AG09309 (cell line): ENCODE measurements at places on chromosomes 12 and 14.

- DNase-seq, result peak; percentile 99
Observed at GRCh38 chr12:26274441-26275312, 79.3 kb downstream of the SSPN start.

- DNase-seq, result no peak
Observed at GRCh38 chr14:72892879-72893635, 844 bp downstream of the DPF3 start.

DNA sequence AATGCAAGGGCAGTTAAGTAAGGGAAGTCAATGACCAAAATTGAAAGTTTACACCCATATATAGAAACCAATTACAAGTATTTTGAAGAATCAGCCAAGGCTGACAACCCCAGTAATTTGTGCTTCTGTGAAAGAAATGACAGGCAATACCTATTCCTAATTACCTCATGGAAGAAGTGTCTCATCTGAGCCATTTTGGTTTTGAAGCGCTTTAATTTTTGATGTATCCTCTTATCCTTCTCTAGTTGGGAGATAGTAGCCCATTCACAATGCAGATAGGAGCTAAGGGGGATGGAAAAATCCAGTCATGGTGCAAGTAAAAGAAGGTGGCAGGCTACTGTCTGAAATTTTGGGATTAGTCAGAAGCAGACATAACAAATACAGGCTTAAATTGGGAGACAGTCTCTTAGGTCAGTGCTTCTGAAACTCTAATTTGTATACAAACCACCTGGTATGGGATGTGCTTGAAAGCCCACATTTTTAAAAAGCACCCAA, 30.4 kb upstream of the SUPT16H start:
- DNase-seq, result no peak

DNA sequence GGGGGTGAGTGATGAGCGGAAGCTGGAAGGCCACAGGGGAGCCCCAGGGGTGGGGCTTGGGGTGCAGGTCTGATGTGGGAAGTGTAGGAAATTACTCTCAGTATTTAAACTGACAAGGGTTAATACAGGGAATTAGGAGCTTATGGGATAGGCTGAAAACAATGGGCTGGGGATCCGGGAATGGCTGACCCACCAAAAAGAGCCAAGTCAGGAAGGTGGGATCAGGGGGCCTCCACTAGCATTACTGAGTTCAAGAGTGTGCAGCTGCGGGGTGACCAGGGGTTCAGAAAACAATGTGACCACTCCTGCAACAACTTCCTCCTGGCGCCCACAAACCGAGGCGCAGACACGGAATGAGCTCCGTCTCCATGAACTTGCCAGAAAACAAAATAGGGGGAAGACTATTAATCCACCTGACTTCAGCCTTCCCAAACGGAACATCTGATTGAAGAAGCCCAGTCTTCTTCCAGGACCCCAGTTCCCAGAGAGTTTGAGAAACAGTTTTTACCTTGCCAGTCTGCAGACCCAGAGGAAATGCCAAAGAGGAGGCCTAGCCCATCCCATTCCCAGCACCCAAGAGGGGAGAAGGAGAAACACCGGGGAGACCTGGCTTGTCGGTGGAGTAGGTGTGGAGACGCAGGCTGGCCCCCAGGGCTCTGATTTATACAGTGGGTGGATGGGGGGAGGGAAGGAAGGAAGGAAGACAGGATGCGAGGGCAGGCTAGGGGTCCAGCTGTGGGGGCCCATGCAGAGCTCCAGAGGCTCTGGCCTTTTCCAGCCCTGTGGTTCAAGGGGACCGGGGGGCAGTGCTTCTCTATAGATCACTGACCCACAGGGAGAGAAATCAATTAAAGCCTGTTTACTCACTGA, 16.5 kb upstream of the YY1 start:
- DNase-seq, result no peak

DNA sequence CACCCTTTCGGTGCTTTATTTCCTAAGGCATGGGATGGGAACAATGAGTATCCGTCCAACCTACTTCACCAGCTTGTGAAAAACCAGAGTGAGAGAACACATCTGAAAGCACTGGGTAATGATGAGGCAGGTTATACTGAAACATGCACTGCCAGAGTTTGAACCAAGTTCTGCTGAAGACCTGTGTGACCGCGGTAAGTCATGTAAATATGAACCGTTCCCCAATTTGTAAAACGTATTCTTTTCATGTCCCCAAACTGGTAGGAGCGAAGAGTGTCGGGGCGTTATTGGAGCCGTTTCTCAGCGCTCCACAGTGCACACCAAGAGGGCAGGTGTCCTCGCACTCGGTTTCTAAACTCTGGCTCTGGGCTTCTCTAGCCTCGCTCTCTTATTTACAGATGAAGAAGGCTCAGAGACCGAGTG, 788 bp upstream of the NGDN start:
- DNase-seq, result no peak

DNA sequence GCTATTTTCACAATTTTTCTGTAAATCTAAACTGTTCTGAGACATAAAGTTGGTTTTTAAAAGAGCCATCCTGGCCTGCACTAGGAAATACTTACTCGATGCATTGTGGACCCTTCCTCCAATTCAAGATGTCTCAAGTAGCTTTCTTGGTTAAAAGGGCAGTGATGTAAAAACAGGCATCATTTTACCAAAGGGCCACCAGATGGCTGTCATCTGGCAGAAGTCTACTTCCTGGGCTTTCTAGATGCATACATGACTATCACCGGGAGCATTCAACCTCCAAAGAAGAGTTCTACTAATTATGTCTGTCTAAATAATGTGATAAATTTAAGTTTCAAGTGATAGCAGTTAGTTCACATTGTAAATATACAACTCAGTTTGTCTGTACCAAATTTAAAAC, 96.8 kb upstream of the FRMD6 start:
- DNase-seq, result no peak

DNA sequence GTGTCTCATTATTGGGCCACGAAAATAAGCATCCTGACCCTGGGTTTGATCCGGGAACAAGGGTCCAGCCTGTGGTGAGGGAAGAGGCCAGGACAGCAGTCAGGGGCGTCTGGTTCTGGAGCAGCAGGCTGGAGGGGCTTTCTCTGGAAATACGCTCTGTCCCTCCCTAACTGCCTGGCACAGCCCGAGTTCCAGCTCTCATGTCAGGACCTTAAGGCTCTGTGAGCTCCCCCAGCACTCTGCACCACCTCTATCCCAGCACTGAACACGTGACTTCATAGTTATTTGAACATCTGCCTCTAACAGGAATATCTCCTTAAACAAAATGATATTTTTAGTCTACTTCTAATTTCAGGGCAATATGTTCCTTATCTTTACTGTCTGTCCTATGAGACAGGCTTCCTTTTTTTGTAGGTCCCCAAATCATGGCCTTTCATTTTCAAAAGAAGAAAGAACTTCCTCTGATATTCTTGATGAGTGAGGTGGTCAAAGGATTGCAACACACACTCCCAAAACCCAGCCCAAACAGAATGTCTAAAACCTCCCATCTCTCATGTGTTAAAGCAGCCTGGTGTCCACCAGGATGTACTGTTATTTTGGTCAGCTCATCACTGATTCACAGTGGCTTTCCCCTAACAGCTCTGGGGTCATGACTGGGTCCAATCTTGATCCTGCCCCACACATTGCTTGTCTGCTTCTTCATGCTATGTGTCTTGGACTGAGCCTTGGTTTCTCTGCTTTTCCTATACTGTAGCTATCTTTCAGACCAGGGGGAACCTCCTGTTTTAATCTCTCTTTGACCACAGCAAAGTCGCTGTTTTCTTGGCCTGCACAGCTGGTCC, 9.7 kb downstream of the AQP6 start:
- no peak for DNase-seq

DNA sequence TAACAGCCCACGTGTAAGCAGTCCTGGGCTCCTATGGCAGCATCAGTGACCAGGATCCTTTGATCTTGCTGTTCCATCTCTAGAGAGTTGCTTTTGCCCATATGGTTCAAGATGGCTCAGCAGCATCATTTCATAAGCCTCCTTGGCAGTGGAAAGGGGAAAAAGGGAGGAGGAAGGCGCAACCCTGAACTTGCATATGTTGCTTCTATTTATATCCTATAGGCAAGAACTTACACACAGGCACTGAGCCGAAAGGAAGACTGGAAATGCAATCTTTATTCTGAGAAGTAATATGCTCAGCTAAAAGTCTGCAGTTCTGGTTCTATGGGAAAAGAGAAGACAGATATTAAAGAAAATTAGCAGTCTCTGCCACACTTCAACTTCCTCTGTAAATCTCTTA, 167.7 kb upstream of the PLXNC1 start:
- DNase-seq, result no peak

GRCh38 chr12:32000373-32001005, 41.3 kb downstream of the RESF1 start:
- no peak for DNase-seq

DNA sequence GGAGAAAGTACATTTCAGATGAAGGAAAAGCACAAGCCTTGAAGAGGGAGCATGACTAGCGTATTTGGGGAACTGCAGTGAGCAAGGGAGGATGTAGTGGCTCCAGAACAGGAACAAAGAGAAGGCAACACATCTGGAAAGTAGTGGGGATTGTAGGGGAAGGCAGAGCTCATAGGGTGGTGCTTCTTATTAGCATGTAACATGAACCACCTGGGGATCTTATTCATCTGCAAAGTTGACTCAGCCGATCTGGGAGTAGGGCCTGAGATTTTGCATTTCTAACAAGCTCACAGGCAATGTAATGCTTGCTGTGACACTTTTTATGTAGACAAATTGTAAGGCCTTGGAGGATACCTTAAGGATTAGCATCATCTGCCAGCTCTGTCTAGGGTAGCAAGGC, 447.3 kb downstream of the NELL2 start:
- DNase-seq, result no peak

GRCh38 chr12:67354322-67354721, 85.2 kb downstream of the CAND1 start:
- no peak for DNase-seq

GRCh38 chr12:106914796-106915634, 40.7 kb upstream of the TMEM263 start:
- DNase-seq, result no peak

GRCh38 chr12:116319898-116320621, 42.6 kb upstream of the MED13L start:
- DNase-seq, result peak; percentile 95

- no peak for DNase-seq
Observed at GRCh38 chr12:28936221-28936620, 212.9 kb upstream of the FAR2 start.

DNA sequence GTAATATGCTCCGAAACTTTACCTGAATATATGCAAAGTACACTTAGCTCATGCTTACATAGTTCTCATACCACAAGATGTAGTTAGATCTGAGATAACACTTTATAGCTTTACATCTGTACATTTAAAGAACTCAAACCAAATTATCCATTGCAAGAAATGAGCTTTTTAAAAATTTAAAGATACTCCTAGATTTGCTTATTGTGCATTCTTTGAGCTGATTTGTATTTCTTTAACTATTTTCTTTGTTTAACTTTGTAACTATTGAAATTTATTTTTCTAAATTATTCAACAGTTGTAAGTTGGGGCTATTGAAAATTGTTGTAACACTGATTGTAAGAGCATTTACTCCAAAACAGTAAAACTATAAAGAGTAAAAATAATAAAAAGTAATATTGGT, 340.2 kb upstream of the NOVA1 start:
- DNase-seq, result no peak

DNA sequence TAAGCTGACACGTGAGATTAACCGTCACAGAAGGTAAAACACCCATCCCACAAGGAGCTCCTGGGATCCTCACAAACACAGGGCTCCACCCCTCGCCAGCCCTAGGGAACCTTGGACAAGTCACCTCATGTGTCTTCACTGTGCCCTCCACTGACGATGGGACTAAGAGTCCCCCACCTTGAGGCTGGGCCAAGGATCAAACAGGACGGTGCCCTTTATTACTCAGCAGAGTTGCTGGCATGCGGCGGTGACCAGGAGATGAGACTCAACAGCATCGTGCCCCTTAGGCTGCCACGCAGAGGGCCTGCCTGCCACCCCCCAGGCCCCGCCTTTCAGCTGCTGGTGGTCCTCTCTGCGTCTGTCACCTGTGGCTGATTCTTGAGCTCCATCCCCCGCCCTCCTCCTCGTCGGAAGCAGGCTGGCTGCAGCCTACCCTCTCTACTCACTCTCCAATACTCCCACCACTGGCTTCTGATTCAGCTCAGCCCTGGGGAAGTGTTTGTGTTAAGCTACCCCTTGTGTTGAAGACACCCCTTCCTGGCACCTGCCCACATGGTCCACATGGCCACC, 105.2 kb downstream of the DICER1 start:
- no peak for DNase-seq

- no peak for DNase-seq
Observed at GRCh38 chr12:94205822-94206221, 57.4 kb downstream of the PLXNC1 start.

GRCh38 chr12:96400631-96401075, 414 bp upstream of the CDK17 start:
- no peak for DNase-seq

DNA sequence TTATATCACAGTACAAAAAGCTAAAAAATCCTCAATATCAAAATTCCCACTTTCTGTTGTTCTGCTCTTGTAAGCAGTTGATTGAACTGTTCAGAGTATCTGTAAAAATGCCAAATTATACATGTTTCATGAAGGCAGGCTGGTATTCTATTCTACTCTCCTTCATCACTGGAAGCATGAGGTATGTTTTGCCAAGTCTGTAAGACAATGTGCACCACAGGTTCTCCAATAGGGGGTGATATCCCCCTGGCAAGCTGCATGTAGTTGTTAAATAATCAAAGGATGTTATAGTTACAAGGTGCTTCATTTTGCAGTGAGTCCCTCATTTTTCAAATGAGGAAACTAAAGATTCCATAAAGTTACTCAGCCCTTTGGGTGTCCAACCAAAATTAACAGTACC, 15.1 kb upstream of the NEK9 start:
- no peak for DNase-seq

DNA sequence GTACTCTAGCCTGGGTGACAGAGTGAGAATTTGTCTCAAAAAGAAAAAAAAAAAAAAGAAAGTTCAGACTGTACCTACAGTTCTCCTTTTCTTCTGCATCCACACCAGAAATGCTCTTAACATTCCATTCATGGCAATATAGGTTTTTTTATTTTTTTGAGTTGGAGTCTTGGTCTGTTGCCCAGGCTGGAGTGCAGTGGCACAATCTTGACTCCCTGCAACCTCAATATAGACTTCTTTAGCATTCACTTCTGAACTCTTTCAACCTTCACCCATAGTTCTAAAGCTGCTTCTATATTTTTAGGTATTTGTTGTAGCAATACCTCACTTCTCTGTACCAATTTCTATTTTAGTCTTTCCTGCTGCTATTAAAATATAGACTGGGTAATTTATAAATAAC, 1095.7 kb downstream of the FLRT2 start:
- DNase-seq, result no peak

- no peak for DNase-seq
Observed at GRCh38 chr12:103561174-103561573, 25.9 kb upstream of the STAB2 start.

GRCh38 chr12:79547735-79548609, 142.8 kb downstream of the PAWR start:
- peak; percentile 41 for DNase-seq

GRCh38 chr12:57368349-57369095, 62.3 kb downstream of the R3HDM2 start:
- DNase-seq, result no peak

GRCh38 chr12:101491329-101491728, 16.2 kb downstream of the SPIC start:
- DNase-seq, result no peak
